ENCODE measurements at places on chromosomes 5 and 9. TPM values are rescaled to one million over a fixed set of nuclear protein-coding genes. Genes with fewer than 3 reads are reported as not detected.

The GLRA1 gene
- not detected for polyA plus RNA-seq

The ABO gene
- 0.70 TPM for polyA plus RNA-seq

GRCh38 chr9:93686127-93686879 is 109.9 kb downstream of the PHF2 start:
- no peak for DNase-seq

- no peak for DNase-seq
These were observed 22.4 kb upstream of the LTC4S start for GRCh38 chr5:179771311-179771895.

GRCh38 chr9:77402286-77402685 is 225.0 kb downstream of the VPS13A start:
- no peak for DNase-seq

All from muscle of leg (tissue), 16 donors.